Activated naive CD4-positive, alpha-beta T cell treated with anti-CD3 and anti-CD28 coated beads, Interleukin-2, amount 50 U/mL, for 16 hours (primary cell): ENCODE measurements at places on chromosomes 3 and 15.

GRCh38 chr3:94249491-94250079, 186.7 kb downstream of the NSUN3 start:
- DNase-seq, result peak; percentile 55

- DNase-seq, result no peak
Observed at GRCh38 chr3:180947761-180948390, 35.4 kb downstream of the FXR1 start.

GRCh38 chr3:50183755-50184154, 7.7 kb upstream of the GNAT1 start:
- DNase-seq, result no peak

GRCh38 chr3:176906046-176906905, 291.0 kb downstream of the TBL1XR1 start:
- DNase-seq, result no peak

DNA sequence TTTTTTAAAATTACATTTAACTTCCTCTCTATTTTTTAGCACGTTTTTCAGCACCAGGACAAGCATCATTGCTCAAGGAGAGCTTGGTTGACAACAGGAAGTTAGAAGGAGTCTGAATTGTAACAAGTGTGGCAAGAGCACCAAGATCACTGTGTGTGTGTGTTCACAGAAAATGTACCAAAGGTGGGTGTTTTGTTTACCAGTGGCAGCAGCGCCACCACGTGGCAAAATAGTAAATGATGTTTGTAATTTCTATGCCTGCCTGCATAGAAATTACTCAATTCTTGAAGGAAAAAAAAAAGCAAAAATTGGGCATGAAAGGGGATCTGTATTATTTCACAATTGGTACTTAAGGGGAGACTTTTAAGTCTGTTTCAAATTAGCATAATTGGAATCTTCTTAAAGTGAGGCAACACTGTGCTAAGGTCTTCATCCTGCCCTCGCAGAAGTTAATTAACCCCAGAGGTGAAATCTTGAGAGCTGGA, 7.4 kb upstream of the U2SURP start:
- DNase-seq, result peak; percentile 67
